ENCODE measurements at places on chromosomes 2 and 18.

DNA sequence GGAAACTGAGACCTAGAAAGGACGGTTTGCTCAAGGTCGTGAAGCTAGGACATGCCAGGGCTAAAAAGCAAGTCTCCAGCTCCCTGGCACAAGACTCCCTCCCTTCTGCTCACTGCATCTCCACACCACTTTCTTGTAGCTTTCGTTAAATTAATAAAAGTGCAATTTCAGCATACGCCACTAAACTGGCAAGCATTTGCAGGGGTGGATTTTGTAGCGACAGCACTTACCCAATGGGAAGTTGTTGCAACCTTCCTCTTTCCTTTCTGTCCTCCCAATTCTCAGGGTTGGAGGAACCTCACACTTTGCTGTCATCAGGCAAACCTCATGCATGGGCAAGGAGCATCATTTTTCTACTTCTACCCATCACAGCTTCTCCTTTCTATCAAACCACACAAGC lies 7.4 kb upstream of the RHOB start:
- DNase-seq = no peak

DNA sequence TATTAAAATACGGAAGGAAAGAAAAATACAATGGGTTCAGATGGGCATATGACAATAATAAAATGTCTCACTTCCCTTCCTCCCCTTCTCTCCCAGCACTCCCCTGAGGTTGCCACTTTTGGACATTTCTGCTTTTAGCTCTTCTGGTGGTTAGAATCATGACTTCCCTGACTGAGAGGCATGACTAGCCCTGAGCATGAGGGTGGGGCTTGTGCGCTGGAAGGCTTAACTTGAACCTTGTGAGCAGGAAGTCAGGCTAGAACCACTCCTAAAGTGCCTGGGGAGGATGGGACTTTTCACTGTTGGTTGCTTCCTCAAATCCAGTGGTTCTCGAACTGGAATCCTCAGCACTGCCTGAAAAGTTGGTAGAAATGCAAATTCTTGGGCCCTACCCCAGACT lies 19.7 kb upstream of the ARHGAP25 start:
- peak; percentile 25 for DNase-seq

DNA sequence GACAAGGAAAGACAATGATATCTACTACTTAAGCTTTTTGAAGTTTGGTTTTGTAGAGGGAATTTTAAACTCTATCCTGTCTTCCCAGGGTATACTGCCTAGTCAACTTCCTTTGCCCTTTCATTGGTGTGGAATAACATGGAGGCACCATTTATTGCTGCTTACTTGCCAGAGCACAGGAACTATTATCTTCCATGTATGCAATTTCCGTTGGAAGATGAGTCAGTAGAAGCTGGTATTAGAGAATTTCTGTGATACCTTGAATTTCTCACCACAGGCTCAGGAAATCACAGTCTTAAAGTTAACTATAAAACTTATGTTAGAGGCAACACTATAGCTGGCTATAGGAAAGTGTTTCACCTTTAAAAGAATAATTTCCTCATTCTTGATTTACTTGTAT lies 40.9 kb upstream of the RGPD4 start:
- peak; percentile 67 for DNase-seq

DNA sequence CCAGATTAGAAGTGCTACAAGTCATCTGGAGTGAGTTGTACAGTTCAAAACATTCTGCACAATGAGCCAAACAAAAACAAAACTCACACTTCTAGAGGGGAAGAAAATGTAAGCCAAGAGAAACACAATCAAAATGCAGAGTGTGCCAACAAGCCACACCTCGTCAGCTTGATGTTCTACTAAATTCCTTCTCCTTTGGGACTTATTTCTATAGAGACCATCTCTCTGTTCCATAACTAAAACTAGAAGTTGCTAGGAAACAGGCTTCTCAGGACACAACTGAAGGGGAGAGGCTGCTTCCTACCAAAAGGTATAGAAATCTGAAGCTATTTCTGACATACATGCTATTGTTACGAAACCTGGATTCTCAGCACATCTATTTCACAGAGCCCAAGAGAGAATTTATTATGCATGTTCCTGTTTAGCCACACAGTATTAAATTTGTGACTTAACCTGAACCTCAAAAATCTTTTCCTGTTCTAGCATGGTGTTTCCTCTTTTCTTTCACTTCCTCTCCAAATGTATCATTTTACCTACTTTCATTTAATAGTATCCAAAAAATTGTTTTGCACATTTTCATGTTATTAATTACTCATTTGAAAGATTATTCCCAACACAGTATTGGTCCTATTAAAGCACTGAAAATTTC lies 211.4 kb upstream of the CCDC150 start:
- DNase-seq = no peak

- no peak for DNase-seq
Observed at GRCh38 chr2:20044778-20045177, 6.7 kb downstream of the LAPTM4A start.

- DNase-seq = peak; percentile 91
Observed at GRCh38 chr2:215711471-215712034, 275.7 kb upstream of the FN1 start.

DNA sequence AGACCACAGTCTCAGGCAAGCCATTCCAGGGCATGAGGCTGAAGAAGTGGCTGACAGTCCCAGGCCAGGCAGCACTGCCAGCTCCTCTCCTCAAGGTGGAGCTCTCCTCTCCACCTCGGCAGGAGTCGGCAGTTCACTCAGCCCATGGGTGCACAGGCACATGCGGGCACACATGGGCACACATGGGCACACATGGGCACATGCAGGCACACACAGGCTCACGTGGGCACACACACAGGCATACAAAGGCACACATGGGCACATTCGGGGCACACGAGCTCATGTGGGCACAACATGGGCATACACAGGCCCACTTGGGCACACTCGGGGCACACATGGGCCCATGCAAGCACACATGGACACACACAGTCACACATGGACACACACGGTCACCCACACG lies 65.3 kb upstream of the TAF1B start:
- DNase-seq = no peak

Data from HT1080 (cell line).